ENCODE measurements at places on chromosomes 16 and 17.

DNA sequence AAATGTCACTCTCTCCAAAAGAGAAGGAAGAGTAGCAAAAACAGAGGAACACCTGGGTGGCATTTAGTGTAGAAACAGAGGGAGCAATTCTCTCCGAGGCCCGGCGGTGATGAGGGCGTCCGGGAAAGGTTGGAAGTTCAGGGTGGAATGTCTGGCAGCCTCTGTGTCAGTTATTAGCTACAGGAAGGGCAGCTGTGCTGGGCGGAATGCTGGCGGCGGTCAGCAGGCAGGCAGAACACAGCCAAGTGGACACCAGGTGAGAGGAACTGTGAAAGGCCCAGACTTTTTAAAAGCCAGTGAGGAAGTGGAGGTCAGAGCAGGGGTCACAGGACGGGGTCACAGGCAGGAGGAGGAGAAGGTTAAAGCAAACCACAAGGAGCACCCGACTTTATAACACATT lies 238.1 kb downstream of the NTN1 start:
- DNase-seq = no peak

- DNase-seq = no peak
These were observed 23.8 kb upstream of the SUPT4H1 start for GRCh38 chr17:58375811-58376210.

DNA sequence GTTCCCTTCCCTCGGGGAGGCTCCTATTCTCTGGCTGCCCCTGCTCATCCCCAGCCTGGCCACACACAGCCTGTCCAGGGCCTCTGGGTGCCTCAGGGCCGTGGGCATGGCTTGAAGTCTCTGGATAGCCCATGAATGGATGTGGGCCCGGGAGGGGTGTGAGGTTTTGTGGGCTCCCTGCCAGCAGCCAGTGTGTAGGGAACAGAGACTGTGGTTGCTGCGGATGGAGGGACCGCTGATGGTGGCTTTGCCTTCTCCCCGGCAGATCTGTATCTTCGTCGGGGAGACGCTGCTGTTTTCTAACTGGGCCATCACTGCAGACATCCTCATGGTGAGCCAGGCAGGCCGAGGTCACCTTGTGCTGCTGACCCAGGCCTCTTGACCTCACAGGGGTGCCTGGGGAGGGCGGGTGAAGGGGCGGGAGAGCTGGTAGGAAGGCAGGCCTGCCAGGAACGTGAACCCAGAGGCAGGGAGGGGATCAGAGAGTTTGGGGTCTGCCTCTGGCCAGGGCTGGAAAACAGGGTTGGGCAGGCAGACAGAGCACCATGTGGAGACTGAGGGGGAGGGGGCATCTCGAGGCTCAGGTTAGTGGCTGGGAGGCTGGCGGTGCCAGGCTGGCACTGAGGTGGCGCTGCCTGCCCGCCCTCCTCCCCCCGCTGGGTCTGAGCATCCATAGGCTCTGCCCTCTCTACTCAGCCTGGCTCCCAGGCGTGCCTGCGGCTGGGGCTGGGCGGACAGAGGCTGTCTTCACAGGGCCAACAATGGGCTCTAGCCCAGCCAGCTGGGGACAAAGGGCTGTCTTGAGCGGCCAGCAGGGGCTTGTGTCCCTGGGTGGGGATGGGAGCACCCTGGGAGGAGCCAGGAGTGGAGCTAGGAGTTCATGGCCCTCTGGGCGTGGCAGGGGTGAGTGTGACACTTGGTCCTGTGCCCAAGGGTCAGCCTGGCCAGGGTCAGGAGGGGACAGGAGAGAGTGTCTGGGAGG lies 21.4 kb downstream of the MYBBP1A start:
- DNase-seq = peak; percentile 56

DNA sequence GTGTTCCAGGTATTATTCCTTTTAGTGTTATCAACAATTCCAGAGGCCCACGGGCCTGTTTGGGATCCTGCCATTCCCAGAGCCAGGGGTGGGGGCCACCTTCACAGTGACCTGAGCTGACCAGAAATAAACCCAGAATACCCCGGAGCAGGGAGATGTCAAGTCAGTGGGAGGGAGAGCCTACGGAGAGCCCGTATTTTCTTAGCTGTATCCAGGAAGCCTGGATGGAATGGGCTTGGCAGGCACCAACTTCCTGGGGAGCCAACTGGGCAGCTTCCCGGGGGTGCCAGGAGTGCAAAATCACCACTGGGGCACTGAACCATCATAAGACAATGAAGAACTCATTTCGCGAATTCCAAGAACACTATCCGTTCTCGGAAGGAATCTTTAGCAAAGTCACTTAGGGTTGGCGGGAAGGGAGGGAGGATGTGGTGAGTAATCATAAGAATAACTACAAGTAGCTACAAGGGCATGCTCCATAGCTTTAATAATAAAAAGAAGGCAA lies 13.2 kb upstream of the MRTFB start:
- DNase-seq = no peak

DNA sequence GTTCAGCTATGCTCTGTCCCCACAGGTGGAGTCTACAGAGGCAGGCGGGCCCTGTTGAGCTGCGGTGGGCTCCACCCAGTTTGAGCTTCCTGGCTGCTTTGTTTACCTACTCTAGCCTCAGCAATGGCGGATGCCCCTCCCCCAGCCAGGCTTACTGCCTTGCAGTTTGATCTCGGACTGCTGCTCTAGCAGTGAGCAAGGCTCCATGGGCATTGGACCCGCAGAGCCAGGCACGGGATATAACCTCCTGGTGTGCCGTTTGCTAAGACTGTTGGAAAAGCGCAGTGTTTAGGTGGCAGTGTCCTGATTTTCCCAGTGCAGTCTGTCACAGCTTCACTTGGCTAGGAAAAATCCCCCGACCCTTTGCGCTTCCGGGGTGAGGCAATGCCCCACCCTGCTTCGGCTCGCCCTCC lies 89.1 kb downstream of the BCAS3 start:
- DNase-seq = no peak

GRCh38 chr17:77098884-77099545 lies 41.8 kb upstream of the SEC14L1 start:
- DNase-seq = no peak

DNA sequence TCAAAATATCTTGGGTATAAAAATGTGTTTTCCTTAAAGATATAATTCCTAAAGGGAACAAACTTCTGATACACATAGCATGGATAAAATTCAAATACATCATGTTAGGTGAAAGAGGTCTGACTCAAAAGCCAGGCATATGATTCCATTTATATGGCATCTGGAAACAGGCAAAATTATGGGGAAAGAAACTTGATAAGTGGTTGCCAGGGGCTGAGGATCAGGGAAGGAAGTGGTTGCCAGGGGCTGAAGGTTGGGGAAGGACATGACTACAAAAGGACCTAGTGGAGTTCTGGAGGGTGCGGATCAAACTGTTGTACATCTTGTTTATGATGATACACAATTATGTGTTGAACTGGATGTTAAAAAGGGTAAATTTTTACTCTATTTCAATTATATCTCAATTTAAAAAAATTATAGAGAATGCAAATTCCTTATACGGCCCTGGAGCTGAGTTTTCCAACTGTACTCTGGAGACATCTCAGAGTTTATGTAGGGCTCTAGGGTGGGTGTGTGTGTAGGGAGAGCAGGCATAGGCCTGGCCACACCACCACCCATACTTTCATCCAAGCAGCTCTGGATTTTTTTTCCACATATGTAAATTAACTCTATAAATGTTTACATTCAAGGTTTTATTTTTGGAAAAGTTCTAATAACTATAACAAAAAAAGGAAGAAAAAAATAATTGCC lies 55.0 kb downstream of the AMFR start:
- no peak for DNase-seq

DNA sequence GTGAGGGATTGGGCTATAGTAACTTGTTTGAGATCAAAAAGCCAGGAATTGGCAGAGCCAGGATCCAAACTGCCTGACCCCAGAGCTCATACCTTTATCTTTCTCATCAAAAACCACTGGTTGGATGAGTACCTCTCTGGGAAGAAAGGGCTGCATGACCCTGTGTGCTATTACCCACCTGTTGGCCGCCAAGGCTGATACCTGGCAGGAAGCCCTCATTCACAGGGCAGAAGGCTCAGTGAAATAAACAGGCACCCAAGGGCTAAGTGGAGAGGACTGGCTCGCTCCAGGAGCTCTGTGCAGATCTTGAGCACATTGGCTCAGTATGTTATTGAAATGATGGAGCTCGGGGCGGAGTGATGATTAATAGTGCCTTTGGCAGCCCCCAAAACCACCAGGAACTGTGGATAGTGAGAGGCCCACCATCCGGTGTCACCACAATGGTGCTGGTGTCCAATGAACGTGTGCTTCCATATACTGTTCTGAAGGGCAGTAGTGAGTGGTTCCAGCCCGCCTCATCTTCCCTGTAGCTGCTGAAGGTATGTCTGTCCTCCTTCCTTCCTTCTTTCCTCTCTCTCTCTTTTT lies 197.6 kb downstream of the MSI2 start:
- no peak for DNase-seq

- no peak for DNase-seq
These were observed 816 bp downstream of the HSBP1 start for GRCh38 chr16:83808573-83809014.

DNA sequence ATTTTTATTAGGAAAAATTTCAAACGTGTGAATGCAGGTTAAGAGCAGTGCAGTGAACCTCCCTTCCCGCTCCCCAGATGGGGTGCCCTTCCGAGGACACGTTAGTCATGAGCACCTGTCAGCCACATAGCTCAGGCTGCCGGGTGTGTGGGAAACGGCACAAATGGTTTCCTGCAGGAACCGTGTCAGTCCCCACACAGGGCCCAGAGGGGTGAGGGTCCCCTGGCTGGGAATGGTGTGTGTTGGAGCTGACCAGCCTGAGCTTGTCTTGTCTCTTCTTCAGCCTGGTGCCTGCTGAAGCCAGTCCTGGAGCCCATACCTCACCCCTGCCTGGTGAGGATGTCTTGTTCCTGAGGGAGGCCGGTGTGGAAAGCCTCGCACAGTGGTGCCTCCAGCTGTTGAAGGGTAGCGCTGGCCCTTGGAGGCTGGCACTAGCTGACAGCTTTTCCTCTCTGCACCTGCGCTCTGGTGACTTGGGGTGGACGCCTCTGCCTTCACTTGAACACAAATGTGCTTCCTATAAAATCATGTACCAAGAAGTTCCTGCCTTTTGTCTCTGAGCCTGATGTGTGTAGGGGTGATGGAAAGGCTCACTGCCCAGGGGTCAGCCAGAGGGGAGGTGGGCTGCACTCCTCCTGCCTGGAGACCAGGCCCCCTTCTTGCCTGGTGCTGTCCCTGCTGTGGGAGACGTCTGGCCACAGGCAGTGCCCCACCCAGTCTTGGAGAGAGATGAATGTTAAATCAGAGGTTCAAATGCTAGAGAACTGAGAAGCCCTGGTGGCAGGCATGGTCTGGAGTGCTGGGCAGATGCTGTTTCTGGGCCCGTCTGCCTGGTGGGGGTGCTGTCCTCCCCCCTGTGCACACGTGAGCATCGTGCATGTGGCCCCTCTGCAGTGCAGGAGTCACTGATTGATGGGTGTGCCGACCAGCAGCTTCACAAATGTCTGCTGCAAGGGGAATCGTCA lies 102.6 kb upstream of the ZNF750 start:
- DNase-seq = peak; percentile 3

DNA sequence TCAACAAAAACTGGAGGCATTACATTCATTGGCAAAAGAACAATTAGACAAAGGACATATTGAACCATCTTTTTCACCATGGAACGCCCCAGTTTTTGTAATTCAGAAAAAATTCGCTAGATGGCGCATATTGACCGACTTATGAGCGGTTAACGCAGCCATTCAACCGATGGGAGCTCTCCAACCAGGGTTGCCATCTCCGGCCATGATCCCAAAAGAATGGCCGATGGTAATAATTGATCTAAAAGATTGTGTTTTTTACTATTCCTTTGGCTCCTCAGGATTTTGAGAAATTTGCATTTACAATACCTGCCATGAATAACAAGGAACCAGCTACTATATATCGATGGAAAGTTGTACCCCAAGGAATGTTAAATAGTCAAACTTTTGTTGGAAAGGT lies 21.4 kb downstream of the ALOX15B start:
- DNase-seq = peak; percentile 36

DNA sequence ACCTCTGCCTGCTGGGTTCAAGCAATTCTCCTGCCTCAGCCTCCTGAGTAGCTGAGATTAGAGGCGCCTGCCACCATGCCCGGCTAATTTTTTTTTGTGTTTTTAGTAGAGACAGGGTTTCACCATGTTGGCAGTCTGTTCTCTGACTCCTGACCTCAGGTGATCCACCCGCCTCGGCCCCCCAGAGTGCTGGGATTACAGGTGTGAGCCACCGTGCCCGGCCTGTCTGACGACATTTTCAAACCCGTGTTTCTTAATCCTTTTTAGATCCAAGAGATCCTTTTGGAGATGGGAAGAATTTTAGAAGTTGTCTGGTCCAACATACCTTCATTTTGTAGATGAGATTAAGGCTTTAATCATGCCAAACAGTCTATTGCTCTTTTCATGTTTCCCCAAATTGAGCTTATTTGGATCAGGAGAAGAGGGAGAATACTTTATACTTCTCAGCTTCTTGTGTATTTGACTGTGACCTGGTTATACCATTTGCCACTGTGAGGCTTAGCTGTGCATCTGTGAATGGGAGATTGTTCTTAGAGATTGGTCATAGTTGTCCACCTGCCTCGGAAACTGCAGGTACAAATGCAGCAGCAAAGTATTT lies 25.8 kb downstream of the USP10 start:
- DNase-seq = no peak

DNA sequence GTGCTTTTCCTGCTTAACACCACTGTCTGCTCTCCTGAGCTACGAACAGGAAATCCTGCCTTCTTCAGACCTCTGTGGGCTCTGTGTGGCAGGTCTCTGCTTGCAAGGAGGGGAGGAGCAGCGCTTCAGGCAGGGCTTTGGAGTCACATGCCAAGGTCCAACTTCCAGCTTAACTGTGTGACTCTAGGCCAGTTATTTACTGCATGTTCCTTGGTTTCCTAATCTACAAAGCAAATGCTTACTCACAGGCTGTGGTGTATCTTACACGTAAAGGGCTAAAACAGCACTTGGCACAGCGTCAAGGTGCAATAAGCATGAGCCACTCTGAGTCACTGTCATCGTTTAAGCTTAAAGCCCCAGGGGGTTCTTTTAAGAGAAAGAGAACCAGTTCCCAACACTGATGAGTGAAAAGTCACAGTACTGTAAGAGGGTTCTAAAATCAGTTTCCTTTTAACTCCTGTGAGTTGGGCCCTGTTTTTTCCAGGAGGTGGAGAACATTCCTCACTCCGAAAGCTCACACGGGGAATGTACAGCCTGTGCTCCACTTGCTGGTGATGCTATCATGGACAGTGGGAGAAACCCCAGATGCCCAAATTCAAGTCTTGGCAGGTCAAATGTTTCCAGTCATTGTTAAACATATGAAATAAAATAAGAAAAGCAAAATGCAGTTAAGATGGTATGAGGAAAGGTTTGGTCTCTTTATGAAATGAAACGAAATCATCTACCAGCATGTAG lies 54.1 kb upstream of the BCAR1 start:
- DNase-seq = peak; percentile 60

- DNase-seq = peak; percentile 79
These were observed at the start of gene HSD11B2 for GRCh38 chr16:67430977-67431774. Gene HSD11B2, plus strand, starts transcription at chr16:67431121. Its CDS starts 128 bp downstream, at chr16:67431249.

GRCh38 chr17:80826346-80826954 lies 165.2 kb upstream of the CHMP6 start:
- no peak for DNase-seq

DNA sequence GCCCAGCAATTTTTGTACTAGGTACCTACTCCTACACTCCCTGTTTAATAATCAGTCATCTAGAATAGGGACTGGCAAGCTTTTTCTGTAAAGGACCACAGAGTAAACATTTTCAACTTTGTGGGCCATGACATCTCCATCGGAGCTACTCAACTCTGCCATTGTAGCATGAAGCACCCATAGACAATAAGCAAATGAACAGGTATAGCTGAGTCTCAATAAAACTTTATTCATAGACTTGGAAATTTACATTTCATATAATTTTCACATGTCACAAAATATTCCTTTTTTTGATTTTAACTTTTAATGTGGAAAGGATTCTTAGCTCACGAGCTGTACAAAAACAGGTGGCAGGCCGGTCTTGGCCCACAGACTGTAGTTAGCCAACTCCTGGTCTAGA lies 345.8 kb downstream of the SOX9 start:
- DNase-seq = no peak

Measured in BE2C (cell line).